ENCODE measurements at places on chromosomes 1 and 21.

DNA sequence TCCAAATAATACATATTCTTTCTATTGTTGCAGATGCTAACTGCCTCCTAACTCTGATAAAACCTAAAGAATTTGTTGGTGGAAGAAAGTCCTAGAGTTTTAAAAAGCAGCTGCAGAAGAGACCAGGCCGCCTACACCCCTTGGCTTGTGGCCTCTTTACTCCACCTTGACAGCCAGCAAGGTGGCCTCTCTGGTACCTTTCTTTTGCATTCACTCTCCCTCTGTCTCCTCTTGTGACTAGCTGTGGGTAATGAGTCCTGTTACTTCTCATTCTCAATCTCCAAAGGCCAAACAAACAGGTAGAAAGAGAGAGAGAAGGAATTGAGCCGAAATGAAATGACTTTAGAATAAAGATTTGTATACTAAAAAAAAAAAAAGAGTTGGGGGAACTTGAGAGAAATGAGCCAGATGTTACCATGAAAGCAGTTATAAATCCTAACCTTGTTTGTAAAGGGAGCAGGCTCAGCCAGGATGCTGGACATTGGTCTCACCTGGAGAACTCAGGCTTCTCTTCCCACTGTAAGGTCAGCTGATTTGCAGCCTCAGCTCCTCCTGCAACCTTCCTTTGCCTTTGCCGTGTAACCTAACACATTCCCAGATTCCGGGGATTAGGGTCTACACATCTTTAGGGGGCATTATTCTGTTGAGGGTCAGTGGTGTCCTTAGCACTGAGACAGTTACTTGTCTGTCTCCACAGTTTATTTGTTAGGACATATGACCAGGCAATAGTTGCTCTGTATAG lies 164.1 kb upstream of the IRF2BP2 start:
- DNase-seq = no peak

DNA sequence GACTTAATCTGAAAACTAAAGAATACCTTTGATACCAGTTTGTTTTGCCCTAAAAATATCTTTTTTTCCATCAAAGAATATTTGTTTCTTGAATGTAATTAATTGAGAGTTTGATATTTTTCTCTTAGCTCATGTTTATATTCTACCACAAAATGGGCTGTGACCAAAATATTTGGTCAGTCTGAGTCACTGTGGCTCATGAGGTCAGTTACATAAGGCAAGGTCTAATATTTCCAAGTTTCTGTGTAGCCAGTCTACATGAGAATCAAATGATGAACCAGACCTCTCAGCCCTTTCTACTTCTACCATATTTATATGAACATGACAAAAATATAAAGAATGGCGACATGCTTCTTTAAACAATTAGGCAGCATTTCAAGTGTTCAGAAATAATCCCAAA lies 83.0 kb upstream of the IVNS1ABP start:
- DNase-seq = no peak

DNA sequence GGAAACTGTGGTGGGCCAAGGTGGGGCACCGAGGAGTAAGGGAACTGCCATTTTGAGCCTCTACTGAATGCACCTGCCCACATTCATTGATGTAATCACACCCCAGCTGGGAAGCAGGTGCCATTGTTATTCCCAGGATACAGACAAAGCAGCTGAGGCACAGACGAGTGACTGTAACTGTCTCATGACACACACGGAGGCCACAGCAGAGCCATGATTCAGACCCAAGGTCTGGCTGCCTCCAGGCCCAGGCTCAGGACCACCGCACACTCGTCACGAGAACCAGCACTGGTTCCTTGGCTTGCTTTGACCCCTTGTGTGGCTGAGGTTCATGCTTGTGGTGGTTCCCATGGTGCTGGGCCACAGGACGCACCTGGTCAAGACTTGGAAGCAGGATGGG lies 45.6 kb upstream of the CLIC4 start:
- no peak for DNase-seq

GRCh38 chr1:157310401-157310800 lies 172.2 kb upstream of the ETV3 start:
- no peak for DNase-seq

DNA sequence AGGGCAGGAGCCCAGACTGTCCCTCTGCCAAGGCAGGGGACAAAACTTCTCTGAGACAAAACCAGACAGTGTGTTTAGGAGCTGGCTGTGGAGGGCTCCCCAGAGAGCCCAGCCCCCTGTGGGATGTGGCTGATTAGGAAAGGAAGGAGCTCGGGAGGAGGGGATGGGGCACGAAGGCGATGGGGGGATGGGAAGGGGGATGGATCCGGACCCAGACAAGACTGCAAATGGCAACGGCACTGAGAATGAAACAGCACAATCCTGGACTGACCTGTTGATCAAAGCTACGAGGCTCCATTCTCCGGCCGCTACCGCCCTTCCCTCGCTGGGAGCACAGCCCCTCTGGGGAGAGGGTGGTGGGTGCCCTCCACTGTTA lies 33.1 kb downstream of the FOXO6 start:
- DNase-seq = no peak

GRCh38 chr1:59107516-59107915 lies 189.4 kb upstream of the FGGY start:
- no peak for DNase-seq

DNA sequence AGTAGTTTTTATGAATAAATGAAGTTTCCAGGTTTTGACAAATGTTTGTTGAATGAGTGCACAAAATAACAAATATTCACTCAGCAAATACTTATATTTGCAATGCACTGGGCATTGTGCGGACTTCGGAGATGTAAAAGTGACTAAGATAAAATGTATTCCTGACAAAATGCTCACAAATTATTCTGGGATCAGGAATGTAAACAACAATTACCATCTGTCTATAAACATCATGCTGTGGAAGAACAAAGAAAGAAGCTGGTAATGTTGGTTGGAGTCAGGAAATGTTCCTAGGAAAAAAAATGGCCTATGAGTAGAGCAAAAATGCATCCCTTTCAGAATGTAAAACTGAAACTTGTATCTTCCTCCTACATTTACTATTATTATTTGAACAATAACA lies 68.5 kb downstream of the CRB1 start:
- DNase-seq = no peak

GRCh38 chr1:201042779-201043461 lies 19.4 kb upstream of the KIF21B start:
- DNase-seq = peak; percentile 31

DNA sequence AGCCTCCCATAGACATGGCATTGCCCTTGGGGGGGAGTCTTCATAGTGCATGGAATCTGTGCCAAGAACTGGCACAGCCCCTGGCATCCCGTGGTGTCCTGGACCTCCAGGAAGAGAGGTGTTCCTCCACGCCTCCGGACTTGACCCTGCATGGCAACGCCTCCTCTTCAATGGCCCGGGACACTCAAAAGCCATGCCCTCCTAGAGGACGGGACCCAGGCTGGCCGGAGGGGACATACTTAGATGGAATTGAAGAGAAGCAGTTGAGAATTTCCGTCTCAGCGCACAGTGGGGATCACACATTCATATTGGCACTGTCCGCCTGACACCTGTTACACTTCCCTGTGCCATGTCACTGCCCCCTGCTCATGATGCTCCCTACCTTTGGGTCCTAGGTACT lies 38.4 kb upstream of the TENT5C start:
- DNase-seq = no peak

- no peak for DNase-seq
Measured at GRCh38 chr21:16086936-16087335, 357.2 kb downstream of the USP25 start.

DNA sequence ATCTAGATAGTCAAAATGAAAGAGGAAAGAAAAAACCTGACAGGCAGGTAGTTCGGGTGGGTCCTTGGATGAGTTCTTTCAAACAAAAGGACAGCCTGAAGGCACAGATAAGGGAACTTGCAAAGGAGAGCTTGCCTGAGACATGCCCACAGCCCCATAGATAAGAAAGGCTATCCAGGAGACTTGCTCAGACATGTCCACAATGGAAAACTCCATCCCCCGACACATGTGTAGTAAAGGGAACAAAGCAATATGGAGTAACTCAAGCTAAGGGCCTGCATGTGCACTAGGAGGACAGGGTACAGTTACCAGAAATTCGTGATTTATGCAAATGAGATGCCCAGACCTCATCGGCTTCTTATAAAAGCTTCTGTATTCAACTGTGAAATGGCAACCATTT lies 281.5 kb downstream of the NEGR1 start:
- peak; percentile 32 for DNase-seq

DNA sequence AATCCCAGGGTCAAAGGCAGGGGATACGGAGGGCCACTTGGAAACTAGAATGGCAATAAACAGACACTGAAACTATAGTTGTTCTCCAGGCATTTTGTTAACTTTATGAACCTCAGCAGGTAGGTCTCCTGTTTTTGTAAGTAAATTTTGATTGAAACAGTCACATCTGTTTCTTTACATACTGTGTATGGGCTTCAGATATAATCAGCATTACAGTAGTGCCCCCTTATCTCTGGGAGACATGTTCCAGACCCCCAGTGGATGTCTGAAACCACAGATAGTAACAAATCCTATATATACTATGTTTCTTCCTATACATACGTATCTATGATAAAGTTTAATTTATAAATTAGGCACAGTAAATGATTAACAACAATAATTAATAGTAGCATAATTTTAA lies 11.5 kb downstream of the STIL start:
- no peak for DNase-seq

- no peak for DNase-seq
Measured at GRCh38 chr1:195462646-195463045, 1145.6 kb downstream of the KCNT2 start.

DNA sequence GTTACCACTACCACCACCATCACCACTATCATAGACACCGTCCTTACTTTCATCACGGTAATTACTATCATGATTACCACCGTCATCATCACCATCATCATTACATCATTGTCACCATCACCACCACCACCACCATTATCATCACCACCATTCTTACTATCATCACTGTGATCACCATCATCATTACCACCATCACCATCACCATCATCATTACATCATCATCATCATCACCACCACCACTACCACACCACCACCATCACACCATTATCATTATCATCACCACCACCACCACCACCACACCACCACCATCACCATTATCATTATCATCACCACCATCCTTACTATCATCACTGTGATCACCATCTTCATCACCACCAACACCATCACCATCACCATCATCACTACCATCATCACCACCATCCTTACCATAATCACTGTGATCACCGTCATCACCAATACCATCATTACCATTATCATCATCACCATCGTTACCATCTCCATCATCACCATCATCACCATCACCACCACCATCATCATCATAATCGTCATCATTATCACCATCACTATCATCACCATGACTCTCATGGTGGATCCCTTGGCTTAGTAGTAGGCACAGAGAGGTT lies 244.4 kb upstream of the C1orf174 start:
- no peak for DNase-seq

- no peak for DNase-seq
Measured at GRCh38 chr1:243315893-243316292, 60.1 kb downstream of the SDCCAG8 start.

- no peak for DNase-seq
Measured at GRCh38 chr1:193451001-193451400, 264.6 kb upstream of the B3GALT2 start.

- no peak for DNase-seq
Measured at GRCh38 chr1:206445911-206446356, 24.3 kb upstream of the IKBKE start.

- peak; percentile 94 for DNase-seq
Measured at GRCh38 chr21:44873356-44874239, at the start of gene PTTG1IP. PTTG1IP (minus strand) TSS chr21:44873690; CDS start chr21:44873616, 74 bp downstream.

GRCh38 chr1:212760126-212760823 lies 31.3 kb downstream of the NSL1 start:
- DNase-seq = no peak

DNA sequence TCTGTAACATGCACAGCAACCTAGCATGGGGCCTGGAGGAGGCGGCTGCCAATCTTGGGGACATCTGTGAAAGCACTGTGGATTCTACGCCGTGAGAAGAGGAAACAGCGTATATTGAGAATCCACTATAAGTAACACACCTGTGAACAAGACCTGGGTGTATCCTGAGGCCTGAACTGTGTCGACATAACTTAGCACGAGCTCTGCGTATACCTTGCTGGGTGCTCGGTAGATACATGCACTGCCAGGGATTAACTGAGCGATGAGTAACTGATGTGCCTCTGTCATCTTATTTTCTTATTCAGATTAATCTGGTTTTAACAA lies 58.6 kb downstream of the DDX20 start:
- no peak for DNase-seq

- DNase-seq = no peak
Measured at GRCh38 chr1:61641578-61642336, 83.2 kb downstream of the TM2D1 start.

DNA sequence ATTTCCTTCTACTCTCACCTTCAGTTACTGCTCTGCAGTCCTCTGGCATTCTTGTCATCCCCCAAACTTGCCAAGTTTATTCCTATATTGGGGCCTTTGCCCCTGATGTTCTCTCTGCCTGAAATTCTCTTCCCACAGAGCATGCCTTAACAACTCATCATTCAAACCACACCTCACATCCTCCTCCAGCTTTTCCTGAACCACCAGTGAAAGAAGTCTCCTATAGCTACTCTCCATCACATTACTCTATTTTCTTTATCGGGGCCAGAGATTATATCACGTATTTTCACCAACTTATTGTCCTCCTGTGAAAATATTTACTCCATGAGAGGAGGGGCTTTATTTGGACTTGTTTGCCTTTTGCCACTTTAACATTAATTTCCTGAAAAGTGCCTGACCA lies 32.1 kb downstream of the EXTL2 start:
- no peak for DNase-seq

DNA sequence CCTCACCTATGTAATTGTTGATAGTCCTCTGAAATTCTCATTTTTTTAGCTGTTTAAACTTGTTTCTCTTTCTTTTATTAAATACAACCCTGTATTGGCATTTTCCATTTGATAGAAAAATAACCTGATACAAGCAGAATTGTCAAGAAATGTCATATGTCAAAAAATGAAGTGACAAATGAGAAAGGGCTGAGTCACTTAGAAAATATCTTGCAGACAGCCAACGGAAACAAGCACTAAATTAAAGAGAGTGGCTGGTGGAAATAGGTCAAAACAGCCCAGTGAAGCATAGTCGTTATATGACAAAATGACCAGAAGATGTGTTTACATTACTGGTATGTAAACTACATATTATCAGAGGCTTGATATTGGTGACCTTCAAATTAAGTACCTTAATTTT lies 484.4 kb downstream of the PLA2G4A start:
- no peak for DNase-seq

GRCh38 chr1:206867716-206868115 lies 2.3 kb downstream of the IL20 start:
- DNase-seq = no peak

GRCh38 chr1:191696354-191696753 lies 461.9 kb upstream of the RGS18 start:
- no peak for DNase-seq

GRCh38 chr1:194846488-194846887 lies 1660.1 kb upstream of the B3GALT2 start:
- no peak for DNase-seq

- no peak for DNase-seq
Measured at GRCh38 chr1:115237507-115237906, 100.5 kb downstream of the NGF start.

GRCh38 chr1:87219626-87220025 lies 109.1 kb upstream of the LMO4 start:
- no peak for DNase-seq

- no peak for DNase-seq
Measured at GRCh38 chr1:199152676-199153075, 513.8 kb downstream of the PTPRC start.

GRCh38 chr1:175742790-175743459 lies 470 bp downstream of the TNR start:
- DNase-seq = no peak

- DNase-seq = no peak
Measured at GRCh38 chr1:83125456-83125855, 873.5 kb downstream of the TTLL7 start.

Measured in NCI-H510A (cell line).